Tibial nerve (tissue), 4 donors: ENCODE measurements at places on chromosomes 16 and 17. TPM values are rescaled to one million over a fixed set of nuclear protein-coding genes. Genes with fewer than 3 reads are reported as not detected.

CES5A gene
- not detected for total RNA-seq

KLHL36 gene
- 60.3 TPM for total RNA-seq

COX4I1 gene
- total RNA-seq, result 274 TPM

CMTM1 gene
- total RNA-seq, result 2.0 TPM

KRTAP1-1 gene
- not detected for total RNA-seq

ZG16 gene
- not detected for total RNA-seq

SLC38A8 gene
- total RNA-seq, result not detected

KRTAP2-3 gene
- total RNA-seq, result not detected

CCL7 gene
- not detected for total RNA-seq

TUBG2 gene
- total RNA-seq, result 73.7 TPM

NXPH3 gene
- total RNA-seq, result 5.4 TPM
